ENCODE measurements at places on chromosomes 1 and 21.

DNA sequence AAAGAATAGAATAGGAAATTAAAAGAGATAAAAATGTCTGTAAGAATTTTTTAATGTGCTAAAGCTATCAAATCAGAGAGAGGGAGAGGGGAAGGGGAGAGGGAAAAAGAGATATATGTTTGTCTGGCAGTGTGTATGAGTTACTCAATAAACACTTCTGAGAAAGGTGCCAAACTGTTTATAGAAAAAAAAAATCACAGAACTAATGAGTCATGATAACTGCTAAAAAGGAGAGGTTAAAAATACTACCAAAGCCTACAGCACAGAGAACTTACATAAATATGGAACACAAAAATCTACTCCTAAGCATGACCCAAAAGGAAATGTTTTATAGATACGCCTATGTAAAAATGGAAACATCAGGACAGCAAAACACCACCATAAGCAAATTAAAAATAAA is 45.4 kb downstream of the SELENOF start:
- DNase-seq: no peak

GRCh38 chr1:7703321-7704213 is 67.5 kb upstream of the VAMP3 start:
- DNase-seq: no peak

GRCh38 chr1:105730701-105731100 is 1325.8 kb upstream of the PRMT6 start:
- DNase-seq: no peak

DNA sequence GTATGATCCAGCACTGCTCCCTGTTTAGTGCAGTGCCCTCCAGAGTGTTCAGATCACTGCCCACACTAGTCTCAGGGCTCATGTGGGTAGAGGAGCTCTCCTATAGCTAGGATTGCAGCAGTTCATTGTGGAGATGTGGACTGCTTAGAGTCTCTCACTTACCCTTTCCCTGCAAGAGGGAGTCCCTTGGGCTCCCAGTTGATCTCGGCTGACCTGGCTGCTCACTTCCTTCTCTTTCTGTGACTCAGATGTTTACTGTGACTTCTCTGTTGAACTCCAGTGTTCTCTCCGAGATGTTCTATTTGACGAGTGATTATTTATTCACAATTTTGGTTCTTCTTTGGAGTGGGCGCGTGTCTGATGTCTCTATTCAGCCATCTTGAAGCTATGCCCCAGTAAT is 141.9 kb downstream of the PTBP2 start:
- no peak for DNase-seq

DNA sequence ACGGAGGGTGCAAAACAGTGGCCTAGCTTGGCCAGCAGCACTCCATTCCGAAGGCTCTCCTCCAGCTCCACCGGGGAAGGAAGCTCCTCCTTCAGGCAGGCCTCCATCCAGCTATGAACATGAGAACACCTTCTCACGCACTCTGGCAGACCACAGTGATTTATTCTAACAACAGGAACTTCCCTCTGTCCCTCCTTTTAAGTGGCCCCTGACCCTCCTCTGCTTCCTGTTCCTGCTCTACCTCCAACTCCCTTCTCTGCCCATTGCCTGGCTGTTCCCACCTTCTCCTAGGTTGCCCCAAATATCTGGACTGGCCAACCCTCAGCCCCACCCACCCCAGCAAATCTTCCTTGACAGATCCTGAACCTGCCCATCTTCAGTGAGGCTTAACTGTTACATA is 5.9 kb downstream of the IQGAP3 start:
- no peak for DNase-seq

DNA sequence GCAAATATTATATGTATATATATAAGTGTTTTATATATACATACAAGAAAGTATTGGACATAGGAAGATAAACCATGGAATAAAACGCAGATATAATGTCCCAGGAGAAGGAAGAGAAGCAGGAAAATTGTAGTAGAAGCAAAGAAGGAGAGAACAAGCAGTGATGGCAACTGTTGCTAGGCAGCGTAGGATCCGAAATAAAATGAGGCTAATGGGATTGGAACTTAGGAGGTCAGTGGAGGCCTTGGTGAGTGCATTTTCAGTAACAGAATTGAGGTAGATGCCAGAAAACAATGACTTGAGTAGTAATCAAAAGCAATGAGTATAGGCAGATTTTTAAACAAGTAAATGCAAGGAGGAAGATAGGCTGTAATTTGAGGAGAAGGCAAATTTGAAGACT is 265.8 kb downstream of the LRRC7 start:
- DNase-seq: no peak

GRCh38 chr1:244409701-244410100 is 42.0 kb downstream of the ADSS2 start:
- DNase-seq: no peak

GRCh38 chr1:194118086-194118485 is 931.7 kb upstream of the B3GALT2 start:
- DNase-seq: no peak

DNA sequence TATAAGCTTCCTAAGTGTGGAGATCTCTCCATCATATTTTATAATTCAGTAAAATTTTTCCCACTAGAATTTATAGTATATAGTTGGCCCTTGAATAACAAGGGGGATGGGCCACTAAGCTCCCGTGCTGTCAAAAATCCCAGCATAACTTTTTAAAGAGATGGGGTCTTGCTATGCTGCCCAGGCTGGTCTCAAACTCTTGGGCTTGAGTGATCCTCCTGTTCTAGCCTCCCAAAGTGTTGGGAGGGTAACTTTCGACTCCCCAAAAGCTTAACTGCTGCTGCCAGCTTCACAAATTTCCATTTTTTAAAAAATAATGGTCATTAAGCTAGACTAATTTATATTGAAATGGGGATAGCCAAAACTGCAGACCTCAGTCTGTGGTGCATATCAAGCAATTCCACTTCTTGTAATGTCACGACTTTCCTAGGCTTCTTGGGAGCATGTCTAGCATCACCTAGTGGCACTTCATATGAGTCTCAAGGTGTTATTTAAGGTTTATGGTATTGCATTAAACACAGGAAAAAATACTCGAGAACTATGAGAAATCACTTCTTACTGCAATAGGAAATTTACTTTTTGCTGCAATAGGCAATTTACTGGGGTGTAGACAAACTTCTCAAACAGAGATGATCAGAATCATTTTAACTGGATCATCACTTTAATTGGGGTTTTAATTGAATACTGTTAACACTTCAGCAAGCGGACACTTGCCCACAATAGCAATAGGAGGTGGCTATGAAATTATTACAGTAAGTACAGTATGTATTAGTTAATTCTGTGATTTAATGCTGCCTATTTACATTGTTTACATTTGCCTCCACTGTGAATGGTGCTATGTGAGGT is 19.3 kb upstream of the ACTA1 start:
- no peak for DNase-seq

DNA sequence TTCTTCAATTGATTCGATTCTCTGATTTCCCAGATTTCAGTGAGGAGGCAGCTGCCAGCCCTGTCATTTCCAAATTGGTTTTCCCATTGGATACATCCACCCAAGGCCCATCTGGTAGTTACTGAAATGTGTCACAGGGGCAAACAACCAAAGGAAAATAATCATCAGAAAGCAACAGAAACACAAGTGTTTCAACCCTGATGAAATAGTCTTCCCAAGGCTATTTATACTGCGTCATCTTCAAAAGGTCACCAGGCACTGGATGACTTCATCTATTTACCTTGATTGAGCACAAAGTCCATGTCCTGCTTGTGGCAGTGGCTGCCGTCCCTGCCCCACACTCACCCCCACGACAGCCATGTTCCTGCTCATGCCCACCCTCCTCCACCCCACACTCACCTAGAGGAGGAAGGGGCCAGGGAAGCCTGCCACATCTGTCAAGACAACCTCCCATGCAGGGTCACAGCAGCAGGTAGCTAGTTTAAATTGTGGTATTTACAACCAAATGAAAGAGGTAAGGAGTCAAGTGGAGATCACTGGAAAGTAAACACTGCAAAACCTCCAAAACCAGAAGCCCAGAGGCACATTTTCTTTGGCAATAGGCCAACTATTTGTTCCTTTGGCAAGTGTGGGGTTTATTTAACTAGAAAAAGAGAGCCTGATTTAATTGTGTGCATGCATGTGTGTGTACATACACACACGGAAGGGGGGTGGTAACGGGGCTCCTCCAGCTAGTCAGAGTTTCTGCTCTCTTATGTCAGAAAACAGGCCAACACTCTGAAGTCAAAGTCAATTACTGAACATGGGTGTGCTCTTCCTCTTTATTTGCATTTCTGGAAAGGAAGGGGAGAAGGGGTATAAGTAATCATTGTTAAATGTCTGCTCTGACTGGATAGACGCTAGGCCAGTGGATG is 49.5 kb upstream of the RAB4A start:
- DNase-seq: no peak

DNA sequence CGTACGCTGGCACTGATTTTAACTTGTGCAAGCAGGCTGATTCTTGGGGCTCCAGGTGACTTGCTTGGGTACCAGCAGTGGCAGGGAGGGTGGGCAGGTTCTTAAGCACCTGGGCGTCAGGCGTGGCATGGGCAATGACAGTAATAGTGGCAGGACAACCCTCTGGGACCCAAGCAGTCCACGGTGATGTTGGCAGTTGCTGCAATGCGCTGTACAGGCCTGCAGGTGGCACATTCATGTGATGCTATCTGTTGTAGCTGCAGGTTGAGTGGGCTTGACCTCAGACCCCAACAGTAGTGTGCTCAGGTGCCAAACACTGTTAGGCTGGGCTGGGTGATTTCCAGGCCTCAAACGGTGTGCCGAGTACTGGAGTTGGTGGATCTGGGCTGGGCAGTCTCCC is 10.2 kb upstream of the OR10J4 start:
- DNase-seq: no peak

DNA sequence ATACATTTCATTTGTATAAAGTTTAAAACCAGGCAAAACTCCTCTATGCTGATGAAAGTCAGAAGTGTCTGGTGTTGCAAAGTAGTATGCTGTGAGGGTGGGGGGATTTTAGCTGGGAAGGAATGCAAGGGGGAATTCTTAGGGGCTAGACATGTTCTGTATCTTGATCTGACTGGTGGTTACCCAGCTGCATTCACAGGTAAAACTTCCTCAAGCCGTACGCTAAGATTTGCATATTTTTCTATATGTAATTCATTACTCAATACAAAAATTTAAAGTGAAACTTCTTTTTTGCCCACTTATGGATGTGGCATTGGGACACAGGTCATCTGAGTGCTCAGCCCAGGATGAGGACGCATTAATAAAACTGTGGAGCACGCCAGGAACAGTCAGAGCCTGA is 323.3 kb downstream of the PAPPA2 start:
- DNase-seq: no peak

GRCh38 chr1:228062812-228063211 is 19.7 kb upstream of the ARF1 start:
- DNase-seq: no peak

DNA sequence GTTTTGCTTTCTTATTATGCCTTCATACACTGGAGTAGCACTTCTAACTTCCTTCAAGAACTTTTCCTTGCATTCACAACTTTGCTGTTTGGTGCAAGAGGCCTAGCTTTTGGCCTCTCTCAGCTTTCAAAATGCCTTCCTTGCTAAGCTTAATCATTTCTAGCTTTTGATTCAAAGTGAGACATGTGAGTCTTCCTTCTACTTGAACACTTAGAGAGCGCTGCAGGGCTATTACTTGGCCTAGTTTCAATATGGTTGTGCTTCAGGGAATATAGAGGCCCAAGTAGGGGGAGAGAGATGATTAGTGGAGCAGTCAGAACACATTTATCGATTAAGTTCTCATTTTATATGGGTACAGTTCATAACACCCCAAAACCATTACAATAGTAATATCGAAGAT is 12.4 kb downstream of the ANGEL2 start:
- no peak for DNase-seq

- DNase-seq: no peak
Observed at GRCh38 chr1:104125266-104125665, 375.6 kb downstream of the AMY1C start.

DNA sequence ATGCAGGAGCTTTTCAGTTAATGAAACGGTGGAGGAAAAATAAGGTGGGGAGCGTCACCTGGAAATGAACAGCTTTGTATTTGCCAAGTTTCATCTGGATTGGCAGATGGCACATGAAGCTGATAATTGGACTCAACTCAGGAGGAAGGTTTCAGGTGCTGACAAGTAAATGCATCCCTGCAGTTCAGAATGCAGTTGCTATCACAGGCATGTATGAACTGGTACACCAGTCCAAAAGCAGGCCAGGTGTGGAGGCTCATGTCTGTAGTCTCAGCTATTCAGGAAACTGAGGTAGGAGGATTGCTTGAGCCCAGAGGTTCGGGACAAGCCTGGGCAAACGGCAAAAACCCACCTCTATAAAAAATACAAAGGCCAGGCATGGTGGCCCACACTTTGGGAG is 15.5 kb downstream of the DEGS1 start:
- no peak for DNase-seq

- no peak for DNase-seq
Observed at GRCh38 chr1:53089478-53090226, 27.6 kb downstream of the PODN start.

GRCh38 chr21:16570856-16571255 is 841.1 kb downstream of the USP25 start:
- no peak for DNase-seq

- DNase-seq: no peak
Observed at GRCh38 chr1:4797016-4797410, 142.6 kb downstream of the AJAP1 start.

GRCh38 chr1:39720094-39720999 is 18.3 kb upstream of the PPIE start:
- DNase-seq: no peak

GRCh38 chr1:20494609-20495311 is 8.8 kb upstream of the CAMK2N1 start:
- DNase-seq: no peak

GRCh38 chr1:30756545-30757351 is 826 bp downstream of the LAPTM5 start:
- DNase-seq: peak; percentile 70

DNA sequence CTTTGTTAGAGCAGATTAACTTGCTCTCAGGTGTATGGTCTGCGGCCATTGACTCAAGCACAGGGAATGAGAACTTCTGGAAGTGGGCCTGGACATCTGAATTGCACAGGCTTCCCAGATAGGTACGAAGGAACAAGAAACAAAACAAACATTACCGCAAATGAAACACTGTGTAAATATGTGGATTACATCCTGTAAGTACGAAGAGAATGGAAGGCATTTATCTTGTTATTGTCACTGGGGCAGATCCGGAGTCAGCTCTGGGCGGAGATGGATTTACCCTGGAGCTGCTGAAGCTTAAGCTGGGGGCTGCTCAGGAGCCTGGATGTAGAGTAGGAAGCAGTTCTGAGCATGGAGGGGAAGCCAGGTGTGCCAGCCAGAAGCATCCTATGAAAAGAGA is 6.8 kb downstream of the HES2 start:
- DNase-seq: no peak

- no peak for DNase-seq
Observed at GRCh38 chr1:20383631-20384030, 93.0 kb downstream of the VWA5B1 start.

- no peak for DNase-seq
Observed at GRCh38 chr1:201024625-201024998, 1.1 kb upstream of the KIF21B start.

- no peak for DNase-seq
Observed at GRCh38 chr1:157154291-157154690, 16.1 kb upstream of the ETV3 start.

GRCh38 chr1:31875636-31876236 is 59.9 kb upstream of the SPOCD1 start:
- DNase-seq: no peak

- DNase-seq: no peak
Observed at GRCh38 chr1:65946960-65947359, 154.3 kb downstream of the PDE4B start.

GRCh38 chr1:245205396-245205795 is 50.6 kb downstream of the KIF26B start:
- DNase-seq: no peak

GRCh38 chr1:121544500-121544899 is 359.7 kb downstream of the SRGAP2C start:
- DNase-seq: no peak
